ENCODE measurements at places on chromosomes 5 and 9.

GRCh38 chr9:126144196-126144595, 182.4 kb upstream of the MVB12B start:
- no peak for DNase-seq

DNA sequence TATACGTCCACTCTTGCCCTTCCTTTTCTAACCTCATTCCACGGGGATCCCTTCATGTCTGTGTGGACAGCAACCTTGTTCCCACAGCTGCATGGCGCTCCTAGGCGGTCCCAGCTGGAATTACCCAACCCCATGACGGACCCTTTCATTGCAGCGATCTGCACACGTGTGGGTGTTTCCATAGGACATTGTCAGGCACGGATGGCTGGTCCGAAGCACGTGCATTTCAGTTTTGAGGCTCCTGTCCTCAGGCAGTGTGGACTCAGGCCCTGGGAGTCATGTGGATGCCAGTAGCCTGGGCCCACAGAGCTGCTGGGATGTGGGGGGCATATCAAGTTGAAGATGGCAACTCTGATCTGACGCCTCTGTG, 15.0 kb downstream of the CARD19 start:
- no peak for DNase-seq

GRCh38 chr9:97987487-97987886, 4.3 kb downstream of the ANP32B start:
- DNase-seq: no peak

DNA sequence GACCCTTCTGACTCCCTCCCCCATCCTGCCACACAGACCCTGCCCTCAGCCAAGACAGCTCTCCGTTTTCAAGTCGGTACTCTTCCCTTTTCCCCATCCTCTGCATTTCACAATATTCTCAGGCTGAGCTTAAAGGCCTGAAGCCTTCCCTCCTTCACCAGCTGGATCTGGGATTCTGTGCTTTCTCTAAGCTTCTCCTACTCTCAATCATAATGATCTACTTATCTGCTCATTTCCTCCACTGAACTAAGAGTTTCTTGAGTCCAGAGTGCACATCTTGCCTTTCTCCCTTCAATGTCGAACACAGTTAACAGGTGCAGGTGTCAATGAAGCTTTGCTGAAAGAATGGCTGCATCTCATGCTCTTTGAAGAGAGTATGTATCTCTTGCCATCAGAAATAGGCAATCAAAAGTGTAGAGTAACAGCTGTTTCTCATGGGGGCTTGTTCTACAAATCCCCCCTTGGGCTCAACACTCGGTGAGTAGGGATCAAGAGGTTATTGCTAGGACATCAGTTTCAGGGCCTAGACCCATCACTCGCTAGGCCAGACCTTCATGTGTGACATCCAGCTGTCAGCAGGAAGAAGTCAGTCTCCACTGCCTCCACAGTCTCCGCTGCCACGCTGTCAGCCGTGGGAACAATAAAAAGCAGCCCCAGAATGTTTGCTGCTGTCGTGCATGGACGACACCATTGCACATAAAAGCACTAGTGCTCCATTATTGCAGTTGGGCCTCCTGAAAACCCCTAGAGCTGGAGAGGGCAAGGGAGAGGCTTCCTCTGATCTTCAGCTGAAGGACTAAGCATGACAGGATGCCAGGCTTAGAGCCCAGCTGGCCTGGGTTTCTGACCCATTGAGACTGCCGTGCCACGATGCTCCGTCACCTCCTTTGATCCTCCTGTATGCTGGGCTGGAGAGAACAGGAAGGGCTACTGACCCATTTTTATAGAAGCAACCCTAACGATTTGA, 23.7 kb downstream of the TRAF1 start:
- DNase-seq: no peak

GRCh38 chr9:136530461-136531089, 15.3 kb downstream of the NOTCH1 start:
- no peak for DNase-seq

- no peak for DNase-seq
Measured at GRCh38 chr5:78763659-78764189, 115.2 kb upstream of the LHFPL2 start.

GRCh38 chr5:22926574-22926973, 73.4 kb upstream of the CDH12 start:
- no peak for DNase-seq

- DNase-seq: no peak
Measured at GRCh38 chr9:87569008-87569509, 71.4 kb downstream of the DAPK1 start.

GRCh38 chr5:133933169-133933509, 35.3 kb downstream of the C5orf15 start:
- DNase-seq: no peak

- DNase-seq: no peak
Measured at GRCh38 chr5:148586796-148587195, 67.5 kb downstream of the HTR4 start.

DNA sequence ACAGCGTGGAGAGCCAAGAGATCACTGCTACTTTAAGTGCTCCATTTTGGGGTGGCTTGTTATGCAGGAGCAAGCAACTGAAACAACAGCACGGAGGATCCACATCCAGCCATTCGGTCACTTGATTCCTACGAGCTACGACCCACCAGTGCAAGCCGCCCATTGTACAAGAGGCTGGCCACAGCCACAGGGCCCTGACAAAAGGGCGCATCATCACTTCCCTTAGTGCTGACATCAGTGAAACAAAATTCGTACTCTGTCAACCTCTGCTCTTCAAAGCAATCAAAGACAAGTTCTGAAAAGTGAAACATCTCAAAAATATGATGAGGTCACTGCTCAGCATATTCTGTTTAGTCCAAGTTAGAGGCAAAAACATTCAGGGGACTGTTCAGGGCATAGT, 168.4 kb downstream of the GADD45G start:
- DNase-seq: no peak

DNA sequence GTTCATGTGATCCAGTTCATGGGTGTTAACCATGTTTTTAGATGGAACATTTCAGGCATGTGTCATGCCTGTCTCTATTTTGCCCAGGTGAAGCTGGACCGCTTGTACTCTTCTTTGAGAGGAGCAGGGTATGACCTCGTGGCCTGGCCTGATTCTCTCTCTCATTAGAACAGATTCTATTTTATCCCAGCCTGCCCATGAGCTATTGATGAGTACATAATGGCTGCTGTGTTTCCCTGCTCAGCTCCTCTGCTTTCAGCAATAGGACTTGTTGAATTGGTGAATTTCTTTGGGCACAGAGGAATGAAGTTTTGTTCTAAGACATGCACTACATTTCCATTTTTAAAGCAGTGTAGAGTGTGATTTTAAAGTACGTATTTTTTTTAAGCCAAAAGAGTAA, 86.2 kb downstream of the HACD4 start:
- DNase-seq: no peak

DNA sequence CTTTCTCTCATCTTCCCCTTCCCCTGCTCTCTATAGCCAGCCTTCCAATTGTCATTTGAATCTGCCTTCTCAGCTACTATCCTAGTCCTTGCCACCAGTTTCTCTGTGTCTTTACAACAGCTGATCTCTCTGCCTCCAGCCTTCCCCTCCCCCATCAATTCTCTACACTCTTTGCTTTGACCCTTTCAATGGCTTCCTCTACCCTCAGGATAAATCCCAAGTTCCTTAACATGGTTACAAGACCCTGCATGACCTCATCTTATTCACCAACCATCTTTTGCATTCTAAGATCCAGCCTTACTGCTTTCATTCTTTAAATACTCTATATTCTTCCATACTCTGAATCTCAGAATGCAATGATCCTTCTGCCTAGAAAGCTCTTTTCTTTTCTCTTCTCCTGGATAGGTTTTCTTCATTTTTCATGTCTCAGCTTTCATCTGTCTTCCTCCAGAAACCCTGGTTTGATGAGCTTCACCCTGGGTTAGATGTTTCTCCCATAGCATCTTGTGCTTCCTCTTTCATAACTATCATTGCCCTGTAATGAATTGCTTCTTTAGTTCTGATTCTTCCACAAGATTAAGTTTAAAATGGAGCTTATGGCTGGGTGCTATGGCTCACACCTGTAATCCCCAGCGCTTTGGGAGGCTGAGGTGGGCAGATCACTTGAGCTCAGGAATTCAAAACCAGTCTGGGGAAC, 58.6 kb upstream of the ZSWIM6 start:
- DNase-seq: no peak

- no peak for DNase-seq
Measured at GRCh38 chr9:137139468-137140150, 655 bp downstream of the GRIN1 start.

DNA sequence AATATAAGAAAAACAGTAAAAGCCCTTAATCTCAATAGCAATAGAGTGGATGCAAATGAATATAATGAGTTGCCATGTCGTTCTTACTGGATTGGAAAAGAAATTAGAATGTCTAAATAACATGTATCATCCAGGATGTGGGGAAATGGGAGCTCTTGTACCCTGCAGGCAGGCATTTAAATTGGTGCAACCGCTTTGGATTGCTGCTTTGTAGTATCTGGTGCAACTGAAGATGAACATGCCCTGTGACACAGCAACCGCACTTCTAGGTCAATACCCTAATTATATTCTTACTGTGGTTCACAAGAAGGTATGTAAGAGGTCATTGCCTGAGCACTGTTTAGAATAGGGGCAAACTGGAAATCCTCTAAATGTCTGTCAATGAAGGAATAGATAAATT, 18.9 kb downstream of the MRPS30 start:
- no peak for DNase-seq

- DNase-seq: no peak
Measured at GRCh38 chr9:69483886-69484422, 158.9 kb downstream of the ENTREP1 start.

DNA sequence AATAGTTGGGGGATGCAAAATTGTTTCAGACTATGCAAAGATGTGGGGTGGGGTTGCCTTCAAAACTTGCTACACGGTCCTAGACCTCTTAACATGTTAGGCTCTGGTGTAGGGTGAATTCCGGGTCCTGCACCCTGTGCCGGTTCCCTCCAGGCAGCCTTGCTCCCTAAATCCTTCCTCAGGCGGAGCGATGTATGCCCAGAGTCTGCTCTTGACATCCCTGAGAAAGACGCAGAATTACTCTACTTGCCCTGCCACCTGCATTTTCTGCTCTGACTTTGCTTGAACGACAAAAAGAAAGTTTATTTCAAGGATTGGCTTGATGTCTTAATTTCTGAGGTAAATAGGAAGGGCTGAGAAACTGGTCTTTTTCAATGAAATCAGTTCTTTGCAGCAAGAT, 691 bp downstream of the THBS4 start:
- no peak for DNase-seq

- no peak for DNase-seq
Measured at GRCh38 chr9:35051069-35051967, 21.1 kb downstream of the VCP start.

- no peak for DNase-seq
Measured at GRCh38 chr5:32836176-32836575, 125.1 kb downstream of the NPR3 start.

- DNase-seq: no peak
Measured at GRCh38 chr9:89804766-89805531, 200.1 kb downstream of the GADD45G start.

DNA sequence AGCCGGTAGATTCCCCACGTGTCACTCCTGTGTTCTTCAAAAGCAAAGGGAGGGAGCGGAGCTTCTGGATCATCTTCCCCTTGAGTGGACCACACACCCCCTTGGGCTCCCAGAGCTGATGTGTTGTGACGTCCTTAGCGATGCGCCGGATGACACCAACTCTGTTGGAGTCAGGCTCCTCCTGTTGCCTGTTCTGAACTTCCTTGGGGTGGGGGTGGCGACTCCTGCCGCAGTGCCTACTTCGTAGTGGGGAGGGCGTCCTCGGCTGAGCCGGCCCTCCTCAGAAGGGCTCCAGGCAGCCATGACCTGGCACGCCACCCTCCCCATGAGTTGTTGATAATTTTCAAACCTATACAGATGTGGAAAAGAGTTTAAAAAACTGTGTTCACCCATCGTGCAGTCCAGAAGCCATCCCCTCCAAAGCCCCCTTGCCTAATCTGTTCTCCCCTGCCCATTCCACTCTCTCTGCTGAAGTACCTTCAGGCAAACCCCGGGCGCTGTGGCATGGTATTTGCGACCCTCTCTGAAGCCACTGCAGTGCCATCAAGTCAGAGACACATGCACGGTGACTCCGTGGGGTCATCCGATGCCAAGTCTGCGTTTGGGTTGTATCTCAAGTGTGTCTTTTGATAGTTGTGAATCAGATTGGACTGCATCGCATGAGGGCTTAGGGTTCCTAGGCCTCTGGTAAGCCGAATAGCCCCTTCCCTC, 16.7 kb downstream of the EXOC3 start:
- no peak for DNase-seq

GRCh38 chr5:175813943-175814630, 57.3 kb upstream of the CPLX2 start:
- DNase-seq: no peak

- DNase-seq: no peak
Measured at GRCh38 chr9:96209407-96210271, 92.3 kb downstream of the HSD17B3 start.

DNA sequence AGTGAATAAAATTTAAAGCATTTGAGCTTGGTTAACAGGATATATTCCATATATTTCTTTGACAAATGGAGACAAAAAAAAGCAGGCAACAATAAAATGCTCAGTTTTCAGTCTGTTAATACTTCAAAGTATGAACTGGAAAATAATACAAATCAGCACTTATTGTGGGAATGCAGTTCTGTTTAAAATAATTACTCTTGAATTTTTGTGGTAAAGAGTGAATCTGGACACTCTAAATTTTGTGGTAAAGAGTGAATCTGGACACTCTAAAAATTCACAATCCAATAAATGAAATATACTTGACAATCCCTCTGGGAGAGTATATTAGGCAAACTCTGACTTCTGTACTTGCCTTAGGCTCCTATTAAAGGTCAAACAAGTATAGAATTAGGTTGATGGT, 141.9 kb upstream of the RASA1 start:
- DNase-seq: no peak

DNA sequence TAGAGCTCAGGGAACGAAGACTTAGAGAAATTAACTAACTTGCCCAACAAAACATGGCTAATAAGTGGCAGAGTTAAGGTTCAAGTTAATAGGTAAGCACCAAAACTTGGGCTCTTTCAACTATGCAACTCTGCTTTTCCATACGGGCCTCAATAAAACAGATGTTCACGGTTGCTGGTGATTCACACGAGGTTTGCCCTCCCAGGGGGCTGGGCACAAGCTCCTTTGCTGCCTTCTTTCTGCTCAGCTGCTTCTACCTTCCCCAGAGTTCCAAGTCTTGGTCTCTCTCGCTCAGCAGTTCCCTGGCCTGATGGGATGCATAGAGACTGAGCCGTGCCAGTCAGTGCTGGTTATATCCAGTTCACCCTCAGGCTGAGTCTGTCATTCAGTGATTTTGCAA, 217.9 kb downstream of the SREK1 start:
- DNase-seq: no peak

- DNase-seq: no peak
Measured at GRCh38 chr5:68227532-68228160, 12.1 kb downstream of the PIK3R1 start.
